ENCODE measurements at places on chromosomes 11 and 22. TPM values are rescaled to one million over a fixed set of nuclear protein-coding genes. Genes with fewer than 3 reads are reported as not detected.

Gene CYTH4
- 4.0 TPM for total RNA-seq

Gene SEC14L2
- total RNA-seq, result 26.6 TPM

Gene KCTD14
- 15.6 TPM for total RNA-seq

Gene DPAGT1
- 29.8 TPM for total RNA-seq

Gene RAG2
- total RNA-seq, result 0.20 TPM

Gene LRRC51
- 24.5 TPM for total RNA-seq

Gene ATP5MG
- 63.9 TPM for total RNA-seq

Gene POTEH
- 0.27 TPM for total RNA-seq

Gene C22orf15
- not detected for total RNA-seq

- H3K27ac ChIP-seq, result no peak overlapping the region
- no peak overlapping the region for H3K4me3 ChIP-seq
- H3K4me1 ChIP-seq, result no peaks in the 10 kb centered on the region
- DNase-seq, result no peak
Observed at GRCh38 chr11:124707829-124708228, 31.9 kb upstream of the NRGN start.

DNA sequence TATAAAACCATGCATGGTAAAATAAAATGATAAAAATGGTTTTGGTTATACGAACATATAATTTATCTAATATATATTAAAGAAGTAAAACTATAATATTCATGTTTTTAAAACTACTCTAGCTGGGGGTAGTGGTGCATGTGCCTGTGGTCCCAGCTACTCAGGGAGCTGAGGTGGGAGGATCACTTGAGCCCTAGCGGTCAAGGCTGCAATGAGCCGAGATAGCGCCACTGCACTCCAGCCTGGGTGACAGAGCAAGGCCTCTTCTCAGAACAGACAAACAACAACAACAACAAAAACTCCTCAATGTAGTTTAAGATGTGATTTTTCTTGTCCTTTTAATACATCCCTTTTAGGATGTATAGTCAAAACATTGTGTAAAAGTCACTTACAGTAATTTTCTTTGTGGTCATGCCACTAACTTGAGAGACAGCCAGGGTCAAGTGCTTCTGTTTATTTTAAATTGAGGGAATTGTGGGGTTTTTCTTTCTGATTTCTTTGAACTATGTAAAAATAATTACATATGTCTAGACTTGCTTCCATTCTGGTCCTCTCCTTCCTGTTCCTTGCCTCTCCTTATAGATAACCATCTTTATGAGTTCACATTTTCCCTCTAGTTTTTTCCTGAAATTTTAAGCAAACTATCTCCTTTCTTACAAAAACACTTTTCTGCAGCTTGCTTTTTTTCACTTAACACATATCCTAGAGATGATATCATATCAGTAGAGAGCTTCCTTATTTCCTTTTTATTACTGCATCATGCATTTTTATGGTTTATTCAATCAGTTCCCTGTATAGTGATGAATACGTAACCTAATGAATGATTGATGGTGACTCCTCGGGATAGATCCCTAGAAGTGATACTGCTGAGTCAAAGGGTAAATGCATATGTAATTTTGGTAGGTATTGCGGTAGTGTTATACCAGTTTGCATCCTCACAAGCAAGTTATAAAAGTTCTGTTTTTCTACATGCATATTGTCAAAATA, 9.1 kb downstream of the OR2AT4 start:
- H3K36me3 ChIP-seq, result no peaks in the 10 kb centered on the region
- no peaks in the 10 kb centered on the region for H3K4me1 ChIP-seq
- H3K27ac ChIP-seq, result no peak overlapping the region
- DNase-seq, result no peak
- H3K27me3 ChIP-seq, result no peaks in the 10 kb centered on the region

DNA sequence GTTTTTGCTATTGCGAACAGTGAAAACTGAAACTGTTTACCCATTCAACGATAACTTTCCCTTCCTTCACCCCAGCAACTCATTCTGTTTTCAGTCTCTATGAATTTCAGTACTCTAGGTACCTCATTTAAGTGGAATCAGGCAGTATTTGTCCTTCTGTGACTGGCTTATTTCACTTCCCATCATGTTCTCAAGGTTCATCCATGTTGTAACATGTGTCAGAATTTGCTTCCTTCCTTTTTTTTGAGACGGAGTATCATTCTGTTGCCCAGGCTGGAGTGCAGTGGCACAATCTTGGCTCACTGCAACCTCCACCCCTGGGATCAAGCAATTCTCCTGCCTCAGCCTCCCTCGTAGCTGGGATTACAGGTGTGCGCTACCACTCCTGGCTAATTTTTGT, 23.7 kb downstream of the HTR3B start:
- DNase-seq, result no peak
- no peak overlapping the region for H3K27ac ChIP-seq
- H3K36me3 ChIP-seq, result no peaks in the 10 kb centered on the region
- H3K27me3 ChIP-seq, result no peaks in the 10 kb centered on the region
- no peaks in the 10 kb centered on the region for H3K4me1 ChIP-seq

DNA sequence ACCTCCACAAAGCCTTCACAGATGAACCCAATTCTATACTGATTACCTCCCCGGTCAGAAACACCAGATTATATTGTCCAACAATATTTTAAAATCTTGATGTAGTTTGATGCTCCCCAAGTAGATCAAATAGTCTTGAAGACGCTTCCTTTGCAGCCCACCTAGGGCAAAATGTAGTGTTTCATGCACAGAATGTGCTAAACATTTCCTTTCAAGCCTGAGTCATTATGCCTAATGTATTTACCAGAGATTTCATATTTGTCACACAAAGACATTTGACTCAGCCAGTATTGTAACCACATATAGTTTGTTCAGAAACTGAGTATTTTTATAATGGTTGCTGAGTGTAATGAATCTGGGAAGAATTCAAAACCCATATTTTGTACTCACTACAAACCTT, 1396.8 kb downstream of the LRRC4C start:
- H3K27ac ChIP-seq, result no peak overlapping the region
- no peaks in the 10 kb centered on the region for H3K4me1 ChIP-seq
- no peaks in the 10 kb centered on the region for H3K27me3 ChIP-seq
- no peak overlapping the region for H3K4me3 ChIP-seq
- H3K36me3 ChIP-seq, result no peaks in the 10 kb centered on the region

GRCh38 chr11:40139066-40139465, 1320.4 kb downstream of the LRRC4C start:
- H3K4me1 ChIP-seq, result no peaks in the 10 kb centered on the region
- no peak for DNase-seq
- no peaks in the 10 kb centered on the region for H3K27me3 ChIP-seq
- no peak overlapping the region for H3K27ac ChIP-seq
- H3K36me3 ChIP-seq, result no peaks in the 10 kb centered on the region
- no peak overlapping the region for H3K4me3 ChIP-seq

- H3K4me3 ChIP-seq, result no peak overlapping the region
- peaks cover 19% of the 10 kb centered on the region for H3K4me1 ChIP-seq
- H3K27me3 ChIP-seq, result no peaks in the 10 kb centered on the region
- no peak overlapping the region for H3K27ac ChIP-seq
- H3K36me3 ChIP-seq, result no peaks in the 10 kb centered on the region
Observed at GRCh38 chr11:128552783-128553661, 34.3 kb downstream of the ETS1 start.

- H3K4me1 ChIP-seq, result peaks cover 63% of the 10 kb centered on the region
- H3K27ac ChIP-seq, result peak overlapping the region; percentile 53
- H3K4me3 ChIP-seq, result no peak overlapping the region
- H3K36me3 ChIP-seq, result no peaks in the 10 kb centered on the region
- no peaks in the 10 kb centered on the region for H3K27me3 ChIP-seq
- peak; percentile 55 for DNase-seq
Observed at GRCh38 chr11:8777907-8778767, 95.5 kb downstream of the RPL27A start.

GRCh38 chr11:13184295-13184794, 93.2 kb upstream of the BMAL1 start:
- no peaks in the 10 kb centered on the region for H3K4me1 ChIP-seq
- peak; percentile 6 for DNase-seq
- H3K36me3 ChIP-seq, result no peaks in the 10 kb centered on the region
- H3K4me3 ChIP-seq, result no peak overlapping the region

GRCh38 chr11:132844956-132845696, 687.2 kb downstream of the OPCML start:
- H3K27ac ChIP-seq, result no peak overlapping the region
- no peaks in the 10 kb centered on the region for H3K36me3 ChIP-seq
- no peak overlapping the region for H3K4me3 ChIP-seq
- DNase-seq, result no peak
- no peaks in the 10 kb centered on the region for H3K4me1 ChIP-seq
- H3K27me3 ChIP-seq, result no peaks in the 10 kb centered on the region

GRCh38 chr11:125442946-125443345, 53.1 kb downstream of the FEZ1 start:
- H3K4me3 ChIP-seq, result no peak overlapping the region
- no peaks in the 10 kb centered on the region for H3K27me3 ChIP-seq
- no peak overlapping the region for H3K27ac ChIP-seq
- DNase-seq, result no peak
- no peaks in the 10 kb centered on the region for H3K36me3 ChIP-seq
- no peaks in the 10 kb centered on the region for H3K4me1 ChIP-seq

DNA sequence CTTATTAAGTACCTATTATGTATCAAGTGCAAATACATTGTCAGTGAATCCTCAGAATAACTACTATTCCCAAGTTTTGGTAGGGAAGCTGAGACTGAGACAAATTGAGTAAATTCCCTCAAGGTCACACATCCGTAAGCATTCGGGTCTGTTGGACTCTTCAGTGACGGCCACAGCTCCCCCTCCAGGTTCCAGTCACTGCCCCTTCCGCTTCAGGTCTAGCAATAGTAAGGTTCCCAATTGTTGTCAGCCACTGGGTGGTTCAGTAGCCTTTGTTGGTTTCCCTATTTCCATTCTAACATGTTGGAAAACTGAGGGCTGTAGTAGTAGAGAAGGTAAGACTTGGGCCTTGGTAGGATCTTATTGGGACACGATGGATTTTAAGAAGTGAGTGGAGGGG, 54.9 kb upstream of the TNRC6B start:
- peaks cover 11% of the 10 kb centered on the region for H3K4me1 ChIP-seq
- no peaks in the 10 kb centered on the region for H3K27me3 ChIP-seq
- no peaks in the 10 kb centered on the region for H3K36me3 ChIP-seq
- H3K4me3 ChIP-seq, result no peak overlapping the region
- no peak for DNase-seq
- H3K27ac ChIP-seq, result no peak overlapping the region

DNA sequence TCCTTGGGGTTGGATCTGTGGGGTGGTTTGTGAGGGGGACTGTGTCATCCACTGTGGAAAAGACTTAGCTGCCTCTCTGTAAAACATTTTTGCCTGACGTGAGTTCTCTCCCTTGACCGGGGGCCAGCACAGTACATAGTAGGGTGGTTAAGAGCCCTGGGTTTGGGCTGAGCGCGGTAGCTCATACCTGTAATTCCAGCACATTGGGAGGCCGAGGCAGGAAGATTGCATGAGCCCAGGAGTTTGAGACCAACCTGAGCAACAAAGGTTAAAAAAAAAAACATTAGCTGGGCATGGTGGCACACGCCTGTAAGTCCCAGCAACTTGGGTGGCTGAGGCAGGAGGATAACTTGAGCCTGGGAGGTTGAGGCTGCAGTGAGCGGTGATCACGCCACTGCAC, 74.7 kb upstream of the WNT7B start:
- peak overlapping the region; percentile 97 for H3K27ac ChIP-seq
- peaks cover 32% of the 10 kb centered on the region for H3K4me1 ChIP-seq
- H3K27me3 ChIP-seq, result no peaks in the 10 kb centered on the region
- no peaks in the 10 kb centered on the region for H3K36me3 ChIP-seq

- H3K4me3 ChIP-seq, result no peak overlapping the region
- H3K36me3 ChIP-seq, result no peaks in the 10 kb centered on the region
- peak overlapping the region; percentile 77 for H3K27ac ChIP-seq
- no peak for DNase-seq
Observed at GRCh38 chr22:40746428-40747220, 67.3 kb downstream of the MCHR1 start.

All from thyroid gland (tissue), 4 donors.